Stimulated activated CD8-positive, alpha-beta memory T cell treated with anti-CD3 and anti-CD28 coated beads, Interleukin-2, amount 100 ng/mL, for 1 hour (primary cell): ENCODE measurements at places on chromosomes 16 and 17.

DNA sequence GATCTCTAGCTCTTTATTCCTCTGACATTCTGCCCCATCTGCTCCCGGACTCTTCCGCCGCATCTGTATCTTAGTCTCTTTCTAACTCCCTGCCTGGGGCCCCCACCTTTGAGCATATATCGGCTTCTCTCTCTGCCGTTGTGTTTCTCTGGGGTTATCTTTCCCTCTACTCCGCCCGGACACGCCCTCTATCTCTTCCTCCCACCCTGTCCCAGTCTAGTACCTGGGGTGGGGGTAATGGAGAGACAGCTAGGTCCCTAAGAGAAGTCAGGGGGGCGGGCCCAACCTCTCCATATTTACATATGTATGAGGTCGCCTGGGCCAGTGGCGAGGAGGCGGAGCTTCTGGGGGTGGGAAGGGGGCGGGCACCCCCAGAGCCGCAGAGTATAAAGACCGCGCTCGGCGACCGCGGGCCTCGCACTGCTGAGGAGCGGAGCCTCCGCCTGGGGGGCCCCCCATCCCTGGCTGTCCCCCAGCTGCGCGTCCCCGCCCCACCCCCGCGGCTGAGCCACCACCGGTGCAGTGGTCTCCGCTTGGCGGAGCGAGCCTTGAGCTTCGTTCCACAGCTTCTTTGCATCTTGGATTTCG, at the start of gene ATP1B2:
Gene ATP1B2, plus strand, starts transcription at position 418 of the 588 bp plus-strand sequence. CDS start 593 bp downstream, outside the sequence.
- DNase-seq: peak; percentile 69

DNA sequence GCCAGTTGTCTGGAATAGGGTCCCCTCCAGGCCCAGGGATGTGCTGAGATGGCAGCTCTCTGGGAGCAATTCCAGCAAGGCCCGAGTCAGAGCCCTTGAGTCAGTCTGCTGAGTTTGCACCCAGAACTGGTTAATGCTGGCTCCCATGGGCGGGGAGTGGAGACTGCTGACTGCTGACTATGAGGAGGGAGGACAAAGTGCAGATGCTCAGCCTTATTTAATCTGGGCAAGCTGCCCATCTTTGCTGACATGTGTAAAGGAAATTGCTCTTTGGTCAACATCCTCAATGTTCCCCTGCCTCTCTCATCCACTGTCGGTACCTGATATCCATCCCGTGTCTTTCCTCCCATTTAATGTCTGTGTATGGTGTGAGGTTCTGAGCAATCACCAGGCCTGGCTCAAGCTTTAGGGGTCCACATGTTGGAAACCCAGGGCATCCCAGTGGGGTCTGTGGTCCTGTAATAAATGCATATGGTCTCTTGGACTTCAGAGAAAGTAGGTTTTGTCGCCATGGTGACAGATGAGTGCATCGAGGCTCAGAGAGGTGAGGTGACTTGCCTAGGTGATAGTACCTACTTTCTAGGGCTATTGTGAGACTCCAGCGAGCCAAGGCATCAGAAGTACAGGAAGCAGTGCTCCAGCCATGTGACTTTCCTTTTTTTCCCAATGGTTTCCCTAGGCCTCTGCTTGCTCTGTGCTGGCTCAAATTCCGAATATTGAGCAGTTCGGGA, 20.0 kb upstream of the RNF135 start:
- DNase-seq: no peak

DNA sequence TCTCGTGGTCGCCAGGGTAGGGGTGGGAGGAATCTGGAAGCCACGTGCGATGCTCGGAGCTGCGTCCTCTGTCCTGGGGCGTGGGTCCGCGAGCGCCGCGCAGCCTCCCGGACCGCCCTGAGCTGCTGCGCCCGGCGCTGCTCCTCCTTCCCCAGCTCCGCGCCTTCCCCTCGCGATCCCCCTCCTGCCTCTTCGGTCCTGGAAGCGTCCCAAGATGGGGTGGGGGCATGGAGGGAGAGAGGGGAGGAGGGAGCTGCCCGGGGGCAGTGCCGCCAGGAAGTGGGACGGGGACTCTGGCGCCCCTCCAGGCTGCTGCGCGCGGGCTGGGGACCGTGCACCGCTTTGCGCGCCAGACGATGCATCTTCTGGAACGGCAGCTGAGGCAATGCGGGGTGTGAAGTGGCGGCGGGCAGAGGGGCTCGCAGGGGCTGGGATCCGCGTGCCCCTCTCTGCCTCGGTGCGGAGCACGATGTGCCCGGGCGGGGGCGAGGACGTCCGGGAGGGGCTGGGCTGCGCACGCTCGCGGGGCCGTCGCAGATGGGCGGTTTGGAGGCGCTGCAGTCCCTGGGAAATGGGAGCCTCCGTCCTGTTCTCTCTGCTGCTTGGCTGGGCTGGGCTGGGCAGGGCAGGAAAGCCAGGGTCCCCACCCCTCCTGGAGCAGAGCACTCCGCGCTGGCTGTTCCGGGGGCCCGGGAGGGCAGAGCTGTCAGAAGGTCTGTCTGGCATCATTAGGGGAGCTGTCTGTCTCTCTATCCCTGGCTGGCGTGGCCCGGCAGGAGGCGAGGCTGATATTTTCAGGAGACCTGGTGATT, 388.0 kb downstream of the SEC14L1 start:
- no peak for DNase-seq

- no peak for DNase-seq
Observed at GRCh38 chr17:75814900-75815373, 29.3 kb downstream of the UNC13D start.

DNA sequence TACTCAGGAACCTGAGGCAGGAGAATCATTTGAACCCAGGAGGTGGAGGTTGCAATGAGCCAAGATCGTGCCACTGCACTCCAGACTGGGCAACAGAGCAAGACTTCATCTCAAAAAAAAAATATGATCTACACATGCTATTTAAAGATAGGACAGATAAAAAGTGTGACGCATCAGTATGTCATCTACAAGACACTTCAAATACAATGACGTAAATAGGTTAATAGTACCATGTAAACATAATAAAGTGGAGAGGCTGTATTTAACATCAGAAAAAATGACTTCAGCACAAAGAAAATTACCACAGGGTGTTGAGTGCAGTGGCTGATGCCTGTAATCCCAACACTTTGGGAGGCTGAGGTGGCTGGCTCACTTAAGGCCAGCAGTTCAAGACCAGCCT, 20.2 kb downstream of the ZNF778 start:
- no peak for DNase-seq

GRCh38 chr17:61926826-61927207, 965 bp downstream of the INTS2 start:
- no peak for DNase-seq

- no peak for DNase-seq
Observed at GRCh38 chr17:57895382-57896060, 45.7 kb upstream of the MRPS23 start.

DNA sequence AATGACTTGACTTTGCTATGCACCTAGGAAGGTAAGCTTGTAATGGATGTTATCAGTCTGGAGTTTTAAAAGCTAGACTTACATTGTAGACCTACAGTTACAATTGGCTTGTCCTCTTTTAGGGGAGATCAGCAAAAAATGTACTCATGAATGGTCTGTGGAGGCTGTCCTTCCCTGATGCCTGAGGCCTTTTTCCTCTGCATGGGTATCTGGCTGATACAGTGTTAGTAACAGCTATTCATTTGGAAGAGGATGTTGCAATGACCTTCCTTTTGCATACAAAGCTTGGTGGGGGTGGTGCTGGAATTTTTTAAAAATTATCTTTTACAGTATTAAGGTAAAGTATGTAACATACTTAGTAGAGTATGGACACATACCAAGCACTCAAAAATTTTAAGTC, 525.5 kb downstream of the KIF2B start:
- DNase-seq: no peak

GRCh38 chr16:56658327-56658875, 642 bp downstream of the MT1F start:
- no peak for DNase-seq

DNA sequence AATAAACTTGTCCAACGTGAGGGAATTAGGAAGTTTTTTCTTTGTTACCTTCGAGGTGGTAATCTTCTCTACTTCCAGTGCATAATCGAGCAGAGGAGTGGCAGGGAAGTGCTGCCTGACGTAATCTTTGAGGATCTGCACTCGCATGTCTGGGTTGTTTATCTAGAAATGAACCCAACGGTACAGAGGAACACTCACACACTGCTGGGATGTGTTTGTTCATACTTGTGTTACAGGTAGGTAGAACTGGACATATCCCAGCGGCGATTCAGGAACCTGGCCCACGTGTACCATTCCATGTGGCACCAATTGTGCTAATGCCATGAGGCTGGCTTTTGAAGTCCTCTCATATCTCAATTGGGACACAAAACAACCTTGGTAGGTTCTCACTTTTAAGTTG, 4.2 kb upstream of the KLHL11 start:
- DNase-seq: no peak

- no peak for DNase-seq
Observed at GRCh38 chr16:10637337-10638037, 57.1 kb upstream of the EMP2 start.

GRCh38 chr17:82229698-82230608, 1.1 kb downstream of the SLC16A3 start:
- no peak for DNase-seq

DNA sequence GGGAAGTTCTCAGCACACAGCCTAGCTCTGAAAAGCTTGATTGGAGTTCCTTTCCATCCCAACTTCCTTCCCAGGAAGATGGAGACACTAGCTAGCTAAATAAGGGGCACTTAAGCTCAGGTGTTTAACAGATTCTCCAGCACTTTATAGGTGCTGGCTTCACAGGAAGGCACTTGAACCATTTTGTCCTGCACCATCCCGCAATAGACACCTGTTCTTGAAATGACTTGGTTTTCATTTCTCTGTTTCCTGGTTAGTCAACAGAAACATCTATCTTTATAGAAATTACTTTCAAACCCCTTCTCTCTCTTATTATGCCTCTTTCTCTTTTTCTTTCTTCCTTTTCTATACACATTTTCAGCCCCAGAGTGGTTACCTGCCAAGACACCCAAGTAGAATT, 409.9 kb upstream of the ZFHX3 start:
- no peak for DNase-seq

- peak; percentile 39 for DNase-seq
Observed at GRCh38 chr17:6435968-6436367, 1.0 kb upstream of the AIPL1 start.

GRCh38 chr17:44086364-44087311, 16.1 kb downstream of the G6PC3 start:
- no peak for DNase-seq

- peak; percentile 43 for DNase-seq
Observed at GRCh38 chr17:49180303-49180702, 30.1 kb downstream of the GNGT2 start.

GRCh38 chr17:2990396-2990795, 73.0 kb downstream of the OR1D5 start:
- DNase-seq: no peak

DNA sequence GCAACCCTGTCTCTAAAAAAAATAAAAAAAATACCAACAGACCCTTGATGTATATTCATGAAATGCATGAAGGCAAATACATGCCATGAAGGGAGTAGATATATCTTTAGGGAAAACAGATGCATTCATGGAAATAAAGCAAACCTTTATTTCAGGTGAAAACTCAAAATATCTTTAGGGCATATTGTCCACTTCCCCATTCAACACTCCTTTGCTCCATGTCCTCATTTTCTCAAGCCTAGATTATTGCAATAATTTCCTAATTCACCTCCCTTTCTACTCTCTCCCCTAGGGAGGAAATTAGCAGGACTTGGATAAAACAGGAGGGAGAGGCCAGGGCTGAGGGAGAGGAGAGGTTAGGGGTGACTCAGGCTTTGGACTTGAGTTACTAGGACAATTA, 5.7 kb upstream of the VPS25 start:
- no peak for DNase-seq

DNA sequence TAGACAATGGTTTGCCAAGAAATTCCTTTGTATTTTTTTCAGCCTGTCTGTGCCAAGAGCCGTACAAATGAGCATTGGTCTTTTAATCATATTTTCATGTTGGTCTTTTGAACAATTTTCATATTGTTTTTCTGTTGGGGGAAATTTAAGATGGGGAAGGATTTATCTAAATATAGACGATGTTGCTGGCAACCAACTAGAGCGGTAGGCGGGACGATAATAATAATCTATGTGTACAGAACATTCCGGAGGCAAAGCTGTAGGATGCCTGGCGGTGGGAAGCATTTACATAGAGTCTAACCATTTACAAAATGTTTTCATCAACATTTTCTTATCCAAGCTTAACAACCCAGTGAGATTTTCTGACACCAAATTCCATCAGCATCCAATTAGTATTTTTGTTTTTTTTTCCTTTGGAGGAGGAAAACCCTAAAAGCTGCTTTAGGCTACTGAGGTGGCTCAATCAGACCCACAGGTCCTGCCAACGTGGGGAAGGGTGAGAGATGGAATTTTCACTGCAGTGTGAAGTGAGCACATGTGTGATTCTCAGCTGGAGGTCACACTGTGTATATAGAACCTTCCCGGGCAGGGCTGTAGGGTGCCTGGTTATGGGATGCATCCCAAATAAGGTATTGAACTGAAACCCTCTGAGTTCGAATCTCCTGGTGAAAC, 11.7 kb upstream of the SEC14L1 start:
- no peak for DNase-seq

- DNase-seq: no peak
Observed at GRCh38 chr17:81347437-81347836, 47.8 kb upstream of the BAHCC1 start.
